Brain (organoid and tissue), 16 donors: ENCODE measurements at places on chromosomes 13 and 19.
A peak's percentile ranks its signal among the peaks of the same experiment; 100 is the strongest.

GRCh38 chr13:110644892-110645521, 29.7 kb downstream of the NAXD start:
- DNase-seq = peak; percentile 84

DNA sequence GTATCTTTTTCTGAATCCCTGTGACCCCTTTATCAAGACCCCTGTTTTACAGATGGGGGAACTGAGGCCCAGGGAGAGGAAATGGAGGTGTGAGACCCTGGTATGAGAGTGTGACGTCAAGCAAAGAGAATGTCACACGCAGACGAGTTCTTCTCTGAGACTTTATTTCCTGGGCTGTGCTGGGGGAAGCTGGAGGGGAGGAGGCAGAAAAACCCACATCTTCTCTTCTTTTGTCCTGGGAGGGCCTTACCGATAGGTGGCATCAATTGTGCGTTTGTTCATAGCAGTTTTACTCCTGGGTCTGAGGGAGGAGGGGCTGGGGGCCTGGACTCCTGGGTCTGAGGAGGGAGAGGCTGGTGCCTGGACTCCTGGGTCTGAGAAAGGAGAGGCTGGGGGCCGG, 4.9 kb upstream of the KLK15 start:
- DNase-seq = no peak

DNA sequence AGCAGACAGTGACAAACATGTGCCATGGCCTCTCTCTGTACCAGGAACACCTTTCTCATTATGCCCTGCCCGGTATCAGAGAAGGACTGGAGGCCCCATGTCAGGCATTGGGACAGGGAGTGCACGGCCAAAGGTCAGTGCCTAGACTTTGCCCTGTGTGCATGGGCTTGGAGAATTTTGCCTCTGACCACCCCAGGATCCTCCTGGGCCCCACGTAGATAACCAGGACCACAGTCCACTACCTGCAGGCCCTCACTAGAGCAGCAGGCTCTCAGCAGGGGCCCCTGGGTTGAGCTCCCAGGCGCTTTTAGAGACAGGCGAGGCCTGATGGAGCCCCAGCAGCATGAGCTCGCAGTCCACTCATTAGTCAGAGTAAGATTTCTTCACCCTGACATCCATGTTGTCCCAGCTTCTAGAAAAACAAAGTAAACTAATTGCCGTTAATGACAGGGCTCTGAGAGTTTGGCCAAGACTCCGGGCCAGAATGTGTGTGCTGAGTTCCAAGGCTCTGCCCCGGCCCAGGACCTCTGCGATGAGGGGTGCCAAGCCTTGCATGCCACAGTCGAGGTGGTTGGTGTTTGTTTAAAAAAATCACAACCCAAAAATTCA, 42.7 kb downstream of the CAPN12 start:
- DNase-seq = peak; percentile 11

- DNase-seq = peak; percentile 61
Measured at GRCh38 chr19:6056801-6057650, 53.3 kb downstream of the RFX2 start.

GRCh38 chr13:21616880-21617279, 12.9 kb upstream of the MICU2 start:
- DNase-seq = no peak

- DNase-seq = peak; percentile 41
Measured at GRCh38 chr13:86003029-86003428, 203.8 kb upstream of the SLITRK6 start.

- DNase-seq = peak; percentile 3
Measured at GRCh38 chr13:95684418-95684817, 7.5 kb downstream of the DNAJC3 start.

DNA sequence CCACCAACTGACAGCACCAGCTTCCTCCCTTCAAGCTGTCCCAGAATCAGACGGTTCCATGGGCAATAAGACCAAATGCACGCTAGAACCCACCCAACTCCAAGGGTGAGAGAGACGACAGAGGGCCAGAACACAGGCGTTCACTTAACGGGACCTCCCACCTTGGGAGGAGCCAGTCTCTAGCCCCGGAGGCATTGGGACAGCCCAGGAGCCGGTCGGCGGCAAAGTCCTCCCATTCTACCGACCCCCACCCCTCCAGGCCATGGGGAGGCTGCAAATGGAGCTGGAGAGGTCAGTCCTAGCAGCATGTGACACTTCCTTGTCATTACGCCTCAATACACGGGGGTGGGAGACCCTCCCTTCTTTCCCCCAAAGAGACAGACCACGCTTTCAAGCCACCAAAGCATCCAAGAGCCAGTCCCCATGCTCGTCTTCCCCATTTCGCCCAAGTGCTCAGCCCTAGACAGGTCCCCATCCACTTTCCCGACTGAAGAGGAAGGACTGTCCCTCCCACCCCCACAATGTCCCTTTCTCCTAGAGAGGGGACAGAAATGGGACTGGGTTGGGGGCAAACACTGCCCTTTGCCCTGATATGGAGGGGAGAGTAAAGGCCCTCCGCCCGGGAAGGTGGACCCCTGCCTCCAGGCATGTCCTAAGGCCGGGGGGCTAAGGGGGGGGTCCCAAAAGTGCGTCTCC, 964 bp downstream of the KHSRP start:
- no peak for DNase-seq

- no peak for DNase-seq
Measured at GRCh38 chr19:3521104-3521445, 15.0 kb downstream of the FZR1 start.

- no peak for DNase-seq
Measured at GRCh38 chr13:48156466-48156865, 61.6 kb upstream of the MED4 start.
